ENCODE measurements at places on chromosomes 7 and 10.

DNA sequence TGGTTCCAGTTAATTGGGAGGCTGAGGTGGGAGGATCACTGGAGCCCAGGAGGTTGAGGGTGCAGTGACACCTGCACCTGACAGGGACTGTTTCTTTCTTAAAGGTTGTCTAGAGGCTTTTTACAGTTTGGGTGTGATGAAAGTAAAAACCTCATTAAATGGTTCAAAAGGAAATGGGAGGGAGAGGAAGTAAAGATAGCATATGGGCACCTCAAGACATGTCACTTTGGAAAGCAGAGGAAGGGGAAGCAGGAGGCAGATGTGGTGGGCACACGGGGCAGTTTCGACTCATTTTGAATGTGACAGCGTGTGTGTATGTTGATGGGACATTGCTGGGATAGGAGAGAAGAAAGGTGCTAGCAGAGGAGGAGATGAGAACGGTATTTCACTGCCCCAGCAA, 203.1 kb downstream of the MLLT10 start:
- no peak for DNase-seq

DNA sequence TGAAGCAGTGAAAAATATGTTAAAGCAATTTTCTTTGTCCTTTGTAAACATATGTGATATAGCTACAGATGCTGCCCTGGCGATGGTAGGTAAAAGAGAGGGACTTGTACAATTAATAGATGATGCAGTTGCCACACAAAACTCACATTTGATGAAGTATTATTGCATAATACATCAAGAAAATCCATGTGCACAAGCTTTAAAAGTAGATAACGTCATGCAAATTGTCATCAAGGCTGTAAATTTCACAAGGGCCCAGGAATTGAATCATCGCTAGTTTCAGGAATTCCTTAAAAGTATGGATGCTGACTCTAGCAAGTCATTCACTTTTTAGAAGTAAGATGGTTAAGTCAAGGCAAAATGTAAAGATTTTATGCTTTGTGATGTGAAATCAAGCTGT, 10.0 kb downstream of the CYP3A5 start:
- no peak for DNase-seq

DNA sequence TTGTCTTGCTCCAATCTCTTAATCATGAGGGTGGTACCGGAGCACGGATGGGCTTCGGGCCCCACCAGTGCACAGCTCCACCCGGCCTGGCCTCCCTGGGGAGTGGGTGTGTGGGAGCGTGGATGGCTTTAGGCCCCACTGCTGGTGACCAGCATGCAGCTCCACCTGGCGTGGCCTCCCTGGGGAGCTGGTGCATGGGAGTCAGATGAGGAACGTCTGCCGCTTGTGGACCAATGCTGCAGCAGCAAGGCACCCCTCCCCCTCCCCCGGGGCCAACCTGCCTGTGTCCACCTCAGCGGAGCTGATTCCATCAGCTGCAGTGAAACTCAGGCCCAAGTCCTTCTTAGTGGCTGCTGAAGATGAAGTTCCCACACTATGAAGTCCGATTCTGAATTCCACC, 511.4 kb downstream of the PTPRN2 start:
- DNase-seq = no peak

DNA sequence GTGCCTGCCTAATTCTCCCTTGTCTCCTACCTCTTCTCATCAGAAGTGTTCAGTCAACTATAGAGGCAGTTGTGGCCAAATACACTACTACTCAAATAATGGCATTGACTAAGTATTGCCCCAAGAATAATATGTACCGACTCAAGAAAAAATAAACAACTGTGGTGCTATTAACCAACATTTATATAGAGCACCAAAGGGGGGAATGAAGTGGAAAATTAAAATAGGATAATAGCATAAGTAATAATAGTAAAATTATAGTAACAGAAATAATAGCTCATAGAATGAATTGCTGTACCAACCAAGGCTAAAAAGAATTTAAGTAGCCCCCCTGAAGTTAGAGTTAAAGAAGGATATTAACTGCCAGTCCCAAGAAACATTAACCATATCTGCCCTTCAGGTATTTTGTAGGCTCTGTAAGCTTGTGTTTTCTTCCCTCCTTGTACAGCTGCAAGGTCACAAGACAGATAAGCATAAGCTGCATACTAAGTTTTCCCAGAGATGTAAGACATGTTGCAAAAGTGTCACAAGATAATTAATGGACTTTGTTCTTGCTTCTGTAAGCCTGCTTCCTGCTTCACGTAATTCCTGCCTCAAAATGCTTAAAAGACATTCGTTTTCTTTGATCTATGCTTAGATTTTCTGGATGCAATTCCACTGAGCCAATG, 10.9 kb upstream of the CYREN start:
- DNase-seq = no peak

DNA sequence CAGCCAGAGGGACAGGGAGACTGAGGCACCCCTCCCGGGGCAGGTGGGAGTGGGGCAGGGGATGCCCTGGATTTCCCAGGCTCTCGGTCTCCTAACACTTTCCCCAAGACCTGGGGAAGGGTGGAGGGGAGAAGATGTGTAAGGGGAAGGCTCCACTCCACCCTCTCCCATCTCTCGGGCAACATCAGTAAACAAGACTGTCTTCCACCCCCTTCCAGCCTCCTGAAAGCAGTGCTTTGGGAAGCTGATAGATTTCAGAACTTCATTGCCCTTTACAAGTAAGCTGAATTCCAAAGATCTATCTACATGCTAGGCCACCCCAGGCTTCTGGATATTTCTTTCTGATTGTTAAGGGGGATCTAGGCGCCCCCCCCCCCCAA, 3.7 kb downstream of the FLNC start:
- DNase-seq = no peak

- no peak for DNase-seq
These were observed 16.5 kb upstream of the WIPI2 start for GRCh38 chr7:5173496-5173895.

DNA sequence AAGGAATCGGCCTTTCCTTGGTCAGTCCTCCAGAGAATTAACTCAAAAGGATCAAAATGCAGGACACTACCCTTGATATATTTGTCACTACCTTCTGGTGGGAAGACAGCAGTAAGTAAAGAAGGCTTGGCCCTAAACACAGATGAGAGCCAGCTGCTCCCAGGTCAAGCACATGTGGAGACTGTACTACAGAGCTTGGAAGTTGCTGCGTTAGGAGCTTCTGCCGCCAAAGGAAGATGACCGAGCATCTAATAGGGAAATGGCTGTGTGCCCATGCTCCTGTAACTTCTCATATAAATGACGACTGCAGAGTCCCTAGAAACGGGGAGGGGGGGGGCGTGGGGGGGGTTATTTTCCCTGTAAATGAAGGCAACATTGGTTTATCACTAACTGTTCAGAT, 59.0 kb downstream of the PODXL start:
- DNase-seq = no peak

DNA sequence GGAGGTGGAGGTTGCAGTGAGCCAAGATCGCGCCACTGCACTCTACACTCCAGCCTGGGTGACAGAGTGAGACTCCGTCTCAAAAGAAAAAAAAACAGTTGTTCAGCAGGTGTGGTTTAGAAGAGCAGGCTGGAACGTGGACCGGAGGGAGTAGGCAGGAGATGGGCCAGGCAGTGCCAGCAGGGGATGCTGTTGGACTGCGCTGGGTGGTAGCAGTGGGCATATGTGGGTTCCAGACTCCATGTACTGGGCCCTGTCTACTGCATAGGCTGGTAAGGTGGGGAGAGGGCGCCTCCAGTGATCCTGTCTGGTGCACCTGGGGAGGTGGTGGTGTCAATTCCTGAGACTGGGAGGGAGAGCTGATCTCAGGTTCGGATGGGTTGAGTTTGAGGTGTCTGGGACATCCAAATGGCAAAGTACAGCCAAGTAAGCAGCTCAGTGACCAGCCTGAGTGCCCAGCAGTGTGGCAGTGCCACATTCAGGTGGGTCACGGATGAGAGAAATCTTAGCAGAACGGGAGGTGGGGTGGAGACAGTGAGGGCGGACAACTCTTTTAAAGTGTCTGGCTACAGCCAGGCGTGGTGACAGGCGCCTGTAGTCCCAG, 25.9 kb downstream of the SFXN4 start:
- no peak for DNase-seq

GRCh38 chr7:82932516-82932915, 230.2 kb downstream of the PCLO start:
- DNase-seq = no peak

GRCh38 chr10:11506247-11506789, 105.1 kb downstream of the USP6NL start:
- no peak for DNase-seq

DNA sequence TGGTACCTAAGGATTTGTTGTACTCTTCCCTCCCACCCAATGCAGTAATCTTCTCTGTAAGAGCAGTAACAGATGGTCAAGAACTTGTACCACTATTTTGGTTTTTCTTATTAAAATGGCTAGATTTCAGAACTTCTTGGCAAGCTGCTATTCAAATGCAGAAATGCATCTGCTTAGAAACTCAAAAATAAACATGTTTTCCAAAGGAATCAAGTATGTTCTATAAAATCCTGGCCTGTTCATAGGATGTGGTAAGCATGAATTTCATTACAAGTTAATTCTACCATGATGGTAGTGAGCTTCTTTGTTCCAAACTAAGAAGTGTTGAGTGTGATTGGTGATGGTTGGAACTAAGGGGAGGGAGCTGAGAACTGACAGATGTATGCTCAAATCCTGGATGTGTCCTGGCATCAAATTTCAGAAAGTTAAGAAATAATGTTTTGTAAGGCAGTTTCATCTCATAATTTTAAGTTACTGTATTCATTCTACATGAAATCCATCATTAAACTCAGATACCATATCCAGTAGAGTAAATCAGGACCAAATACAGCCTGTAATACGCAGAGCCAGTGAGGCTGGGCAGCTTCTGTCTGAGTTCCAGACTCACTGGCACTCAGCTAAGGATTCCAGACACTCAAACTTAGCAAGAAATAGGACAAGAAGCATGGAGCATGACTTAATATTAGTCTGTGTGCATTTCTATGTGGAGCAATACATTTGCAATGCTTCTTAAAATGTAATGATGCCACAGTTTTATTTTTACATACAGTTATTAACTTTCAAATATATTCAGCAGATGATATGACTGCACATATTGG, 119.6 kb downstream of the TES start:
- no peak for DNase-seq

DNA sequence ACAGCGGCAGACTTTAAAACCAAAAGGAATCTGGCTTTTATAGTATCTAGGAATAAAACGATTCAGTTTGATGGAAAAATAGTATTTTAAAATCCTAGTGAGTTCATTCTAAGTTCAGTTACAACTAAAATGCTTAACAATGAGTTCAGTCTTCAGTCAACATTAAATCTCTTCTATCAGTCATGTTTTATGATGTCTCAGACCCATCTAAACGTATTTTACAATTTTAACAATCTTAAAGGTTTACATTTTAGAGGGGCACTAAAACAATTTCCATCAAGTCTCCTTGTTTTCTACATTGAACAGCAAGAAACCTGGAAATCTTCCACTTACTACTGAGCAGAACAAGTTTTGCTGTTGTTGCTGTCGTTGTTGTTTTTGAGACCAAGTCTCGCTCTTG, 10.0 kb downstream of the SVOPL start:
- no peak for DNase-seq

GRCh38 chr10:103843854-103844570, 11.4 kb downstream of the SH3PXD2A start:
- DNase-seq = no peak

DNA sequence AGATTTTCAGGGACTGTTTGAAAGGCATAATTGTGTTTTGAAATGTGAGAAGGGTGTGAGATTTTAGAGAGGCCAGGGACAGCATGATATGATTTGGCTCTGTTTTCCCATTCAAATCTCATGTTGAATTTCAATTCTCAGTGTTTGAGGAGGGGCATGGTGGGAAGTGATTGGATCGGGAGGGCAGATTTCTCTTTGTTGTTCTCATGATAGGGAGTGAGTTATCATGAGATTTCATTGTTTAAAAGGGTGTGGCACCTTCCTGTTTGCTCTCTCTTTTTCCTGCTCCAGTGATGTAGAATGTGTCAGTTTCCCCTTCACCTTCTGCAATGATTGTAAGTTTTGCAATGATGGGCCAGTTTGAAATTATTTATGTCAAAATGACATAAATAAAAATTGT, 113.0 kb upstream of the PCDH15 start:
- DNase-seq = no peak

GRCh38 chr7:47488969-47489342, 93.0 kb downstream of the TNS3 start:
- no peak for DNase-seq

DNA sequence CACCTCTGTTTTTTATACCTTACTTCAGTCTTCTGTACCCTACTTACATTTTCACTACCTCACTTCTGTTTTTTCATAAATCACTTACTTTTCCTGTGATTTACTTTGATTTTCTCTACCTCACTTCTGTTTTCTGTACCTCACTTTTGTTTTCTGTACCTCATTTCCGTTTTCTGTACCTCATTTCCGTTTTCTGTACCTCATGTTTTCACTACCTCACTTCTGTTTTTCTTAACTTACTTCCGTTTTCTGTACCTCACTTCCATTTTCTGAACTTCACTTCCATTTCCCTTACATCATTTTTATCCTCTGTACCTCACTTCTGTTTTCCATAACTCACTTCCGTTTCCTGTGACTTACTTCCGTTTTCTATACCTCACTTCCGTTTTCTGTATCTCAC, 492.0 kb upstream of the AKR1E2 start:
- no peak for DNase-seq

- DNase-seq = no peak
These were observed 109.4 kb upstream of the ADAM12 start for GRCh38 chr10:126497672-126498071.

DNA sequence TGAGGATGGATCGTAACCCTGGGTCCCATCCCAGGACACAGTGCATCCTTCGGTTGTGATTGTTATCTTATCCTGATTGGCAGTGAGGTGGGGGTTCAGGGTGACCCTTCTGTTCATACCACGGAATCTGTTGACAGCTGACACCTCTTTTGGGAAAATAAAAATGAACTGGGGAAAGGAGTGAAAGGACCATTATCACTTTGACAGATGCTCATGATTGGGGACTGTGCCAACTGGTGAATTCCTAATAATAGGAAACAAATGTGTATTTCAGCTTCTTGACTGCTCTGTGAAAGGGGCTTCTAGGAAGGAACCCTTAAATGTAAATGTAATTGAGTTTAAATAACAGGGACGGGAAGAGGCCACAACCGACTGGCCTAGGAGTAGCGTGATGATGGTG, 65.4 kb downstream of the CELF2 start:
- DNase-seq = no peak

- no peak for DNase-seq
These were observed 91.6 kb downstream of the SEMA3C start for GRCh38 chr7:80827239-80827633.

- no peak for DNase-seq
These were observed 102.4 kb downstream of the HIPK2 start for GRCh38 chr7:139675127-139676125.

GRCh38 chr10:56622335-56622973, 261.4 kb upstream of the ZWINT start:
- DNase-seq = no peak

- no peak for DNase-seq
These were observed 45.0 kb downstream of the TNS3 start for GRCh38 chr7:47536661-47537611.

DNA sequence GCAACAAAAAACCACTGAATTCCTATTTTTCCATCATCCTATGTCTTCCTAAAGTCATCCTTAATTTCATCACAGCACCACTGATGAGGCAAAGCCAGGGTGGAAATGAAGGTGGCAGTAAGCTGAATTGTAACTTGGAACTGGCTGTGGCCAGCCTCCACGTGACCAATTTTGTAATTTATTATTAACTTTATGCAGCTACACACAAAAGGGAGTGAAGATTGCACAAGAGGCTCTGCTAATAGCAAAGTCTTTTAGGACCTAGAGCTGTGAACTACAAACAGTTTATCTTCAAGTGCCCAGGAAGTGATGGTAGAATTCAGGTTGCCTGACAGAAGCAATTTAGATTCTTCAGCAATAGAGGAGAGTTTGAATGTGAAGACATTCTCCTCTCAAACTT, 176.4 kb downstream of the CCDC71L start:
- DNase-seq = no peak

Data from substantia nigra (tissue), 51 donors.